ENCODE measurements at places on chromosomes 3 and 15.

DNA sequence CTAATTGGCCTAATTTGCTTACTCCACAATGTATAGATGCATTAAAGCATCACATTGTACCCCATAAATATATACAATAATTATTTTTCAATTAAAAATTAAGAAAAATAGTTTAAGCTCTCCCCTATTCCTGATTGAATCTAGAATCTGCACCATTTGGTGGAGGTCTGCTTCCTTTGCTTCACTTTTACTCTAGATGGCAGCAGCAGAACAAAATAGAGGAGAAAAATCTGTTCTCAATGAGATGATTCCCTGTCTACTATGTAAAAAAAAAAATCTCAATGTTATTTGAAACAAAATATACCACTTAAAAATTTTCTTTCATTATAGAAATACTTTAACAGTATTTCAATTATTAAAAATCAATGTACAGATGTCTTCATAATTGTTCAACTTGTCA, 109.6 kb upstream of the FXR1 start:
- no peak for DNase-seq

- no peak for DNase-seq
Measured at GRCh38 chr3:128068156-128068620, 16.0 kb downstream of the SEC61A1 start.

DNA sequence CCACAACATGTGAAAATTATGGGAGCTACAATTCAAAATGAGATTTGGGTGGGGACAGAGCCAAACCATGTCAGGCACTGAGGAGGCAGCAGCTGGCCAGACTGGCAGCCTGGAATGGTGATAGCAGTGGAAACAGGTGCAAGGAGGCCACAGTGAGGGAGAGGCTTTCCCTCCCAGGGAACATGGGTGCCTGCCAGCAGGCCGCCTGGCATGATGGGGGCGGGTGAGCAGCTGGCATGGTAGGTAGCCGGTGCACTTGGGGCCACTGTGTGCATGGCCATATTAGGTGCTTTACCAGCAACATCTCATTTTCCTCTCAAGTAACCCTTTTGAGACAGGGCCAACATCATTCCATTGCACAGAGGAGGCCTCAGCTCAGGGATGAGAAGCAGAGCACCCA, 18.3 kb upstream of the MRPS22 start:
- DNase-seq: no peak

GRCh38 chr3:3053974-3054373, 56.2 kb downstream of the IL5RA start:
- no peak for DNase-seq

GRCh38 chr3:49217688-49218470, 46.5 kb downstream of the KLHDC8B start:
- no peak for DNase-seq

DNA sequence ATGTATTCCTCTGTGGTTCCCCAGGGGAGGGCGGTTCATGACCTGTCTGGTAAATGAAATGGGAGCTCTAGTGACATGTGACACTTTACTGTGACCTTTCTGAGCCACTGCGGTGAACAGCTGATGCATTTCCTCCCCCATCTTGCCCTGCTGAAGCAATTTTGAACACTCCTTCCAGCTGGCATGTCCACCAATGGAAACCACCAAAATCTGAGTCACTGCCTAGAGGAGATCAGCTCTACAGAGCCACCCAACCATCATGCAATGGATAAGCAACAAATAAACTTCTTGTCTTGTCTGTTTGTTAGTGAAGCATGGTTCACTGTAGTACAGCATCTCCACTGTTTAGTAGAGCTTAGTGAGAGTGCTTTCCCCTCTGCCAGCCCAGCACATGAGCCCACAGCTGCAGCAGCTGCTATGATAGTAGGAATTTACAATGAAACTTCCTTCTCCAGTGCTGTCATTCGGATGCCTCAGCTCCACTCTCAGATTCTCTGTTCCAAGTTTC, 479.4 kb downstream of the NTRK3 start:
- no peak for DNase-seq

Data from stimulated activated CD8-positive, alpha-beta memory T cell treated with anti-CD3 and anti-CD28 coated beads, Interleukin-4, amount 100 ng/mL, for 48 hours (primary cell).